ENCODE measurements at places on chromosomes 3 and 15.

DNA sequence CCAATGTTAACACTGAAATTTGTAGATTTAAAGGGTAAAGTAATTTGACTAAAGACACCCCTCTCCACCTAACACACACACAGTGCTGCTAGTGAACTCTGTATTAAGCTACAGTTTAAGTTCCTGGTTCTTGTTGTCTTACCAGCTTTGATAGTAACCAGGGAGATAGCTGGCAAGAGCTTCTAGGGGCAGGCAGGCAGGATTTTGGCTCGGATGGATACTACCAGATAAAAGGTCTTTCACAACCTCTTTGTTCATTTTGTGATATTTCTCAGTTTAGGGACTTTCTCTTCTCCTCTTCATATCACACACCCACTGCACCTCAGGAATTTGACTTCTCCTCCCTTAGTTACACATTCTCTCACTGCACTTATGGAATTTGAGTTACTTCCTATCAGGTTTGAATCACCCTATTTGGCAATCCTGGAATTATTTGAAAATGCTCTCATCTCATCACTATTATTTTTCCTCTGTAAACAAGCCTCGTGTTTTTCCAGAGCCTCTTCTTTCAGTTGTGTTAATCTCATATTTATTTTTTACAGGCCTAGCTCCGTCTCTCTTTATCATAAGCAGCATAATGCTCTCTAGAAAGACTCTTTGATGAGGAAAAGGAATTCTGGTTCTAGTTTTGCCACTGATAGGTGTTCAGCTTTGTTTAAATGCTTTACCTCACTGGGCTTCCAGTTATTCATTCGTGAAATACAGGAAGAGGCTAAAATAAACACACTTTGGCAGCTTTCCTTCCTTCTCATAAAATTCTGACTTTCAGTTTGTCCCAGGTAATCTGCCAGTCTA lies 23.0 kb upstream of the CLDN1 start:
- no peak for DNase-seq

- peak; percentile 89 for DNase-seq
Observed at GRCh38 chr3:9183011-9183410, 66.4 kb downstream of the SRGAP3 start.

- no peak for DNase-seq
Observed at GRCh38 chr3:105436687-105437086, 70.0 kb downstream of the ALCAM start.

DNA sequence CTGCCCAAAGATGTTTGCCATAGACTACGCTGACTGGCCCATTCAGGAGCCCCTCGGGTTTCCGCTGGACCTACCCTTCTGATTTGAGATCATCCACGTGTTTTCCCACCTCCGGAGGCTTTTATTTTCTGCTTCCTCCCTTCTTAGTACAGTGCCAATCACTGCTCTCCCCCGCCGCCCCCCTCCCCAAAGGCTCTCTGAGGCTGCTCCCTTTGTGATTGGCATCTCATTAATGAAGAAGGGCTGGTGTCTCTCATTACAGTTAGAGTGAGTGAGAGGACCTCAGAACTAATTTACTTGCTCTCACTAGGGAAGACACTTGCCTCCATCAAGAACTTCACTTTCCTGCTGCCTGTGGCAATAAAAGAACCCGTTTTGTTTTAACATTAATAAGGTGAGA lies 284.7 kb upstream of the ICE2 start:
- no peak for DNase-seq

DNA sequence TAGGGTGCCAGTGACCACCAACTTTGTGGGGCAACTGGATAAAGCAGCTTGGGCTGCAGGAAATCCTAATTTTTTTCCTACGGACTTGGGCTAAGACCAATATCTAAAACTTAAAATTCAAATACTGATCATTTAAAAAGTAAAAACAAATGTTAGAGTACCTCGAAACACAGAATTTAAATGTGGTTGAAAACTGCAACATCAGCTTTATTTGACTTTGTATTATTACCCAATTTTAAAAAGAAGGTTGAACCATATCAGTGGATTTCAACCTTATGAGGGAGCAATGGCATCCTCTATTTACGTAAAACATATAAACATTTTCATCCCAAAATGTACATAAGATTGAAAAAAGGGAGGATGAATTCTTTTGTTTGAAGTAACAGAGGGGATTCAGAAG lies 26.2 kb downstream of the CFAP20DC start:
- DNase-seq: no peak

Data from Ammon's horn (tissue), 1 donor.